GM06990 (cell line): ENCODE measurements at places on chromosomes 1 and 21.

DNA sequence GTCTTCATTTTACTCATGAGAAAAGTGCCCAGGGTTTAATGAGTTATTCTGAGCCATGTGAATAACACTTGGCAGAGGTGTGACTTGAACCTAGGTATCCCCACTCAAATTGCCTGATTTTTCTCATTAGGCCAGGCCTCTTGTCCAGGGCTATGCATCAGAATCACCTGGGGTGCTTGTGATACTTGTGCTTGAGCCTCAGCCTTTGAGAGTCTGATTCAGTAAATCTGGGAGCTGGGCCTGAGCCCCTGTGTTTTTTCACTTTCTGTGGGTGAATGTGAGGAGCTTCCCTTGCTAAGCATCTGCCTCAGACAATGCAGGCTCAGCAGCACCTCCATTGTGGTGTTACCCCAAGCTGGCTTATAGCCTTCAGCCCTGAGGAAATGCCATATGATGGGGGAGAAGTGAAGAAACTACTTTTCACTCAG lies 127.1 kb downstream of the S1PR1 start:
- peak; percentile 40 for DNase-seq

GRCh38 chr1:39698568-39698967 lies 7.3 kb upstream of the HPCAL4 start:
- no peak for DNase-seq

- no peak for DNase-seq
Observed at GRCh38 chr1:231020139-231020601, 19.9 kb downstream of the FAM89A start.

GRCh38 chr1:62384276-62385005 lies 52.4 kb upstream of the USP1 start:
- no peak for DNase-seq

GRCh38 chr1:11541956-11542355 lies 63.0 kb downstream of the DISP3 start:
- DNase-seq: no peak

- no peak for DNase-seq
Observed at GRCh38 chr1:236381565-236382158, 12.4 kb upstream of the EDARADD start.

GRCh38 chr1:152251391-152251790 lies 27.4 kb upstream of the HRNR start:
- no peak for DNase-seq

GRCh38 chr1:159188375-159188788 lies 16.3 kb upstream of the ACKR1 start:
- peak; percentile 56 for DNase-seq

GRCh38 chr1:37656881-37657280 lies 22.2 kb upstream of the RSPO1 start:
- no peak for DNase-seq

DNA sequence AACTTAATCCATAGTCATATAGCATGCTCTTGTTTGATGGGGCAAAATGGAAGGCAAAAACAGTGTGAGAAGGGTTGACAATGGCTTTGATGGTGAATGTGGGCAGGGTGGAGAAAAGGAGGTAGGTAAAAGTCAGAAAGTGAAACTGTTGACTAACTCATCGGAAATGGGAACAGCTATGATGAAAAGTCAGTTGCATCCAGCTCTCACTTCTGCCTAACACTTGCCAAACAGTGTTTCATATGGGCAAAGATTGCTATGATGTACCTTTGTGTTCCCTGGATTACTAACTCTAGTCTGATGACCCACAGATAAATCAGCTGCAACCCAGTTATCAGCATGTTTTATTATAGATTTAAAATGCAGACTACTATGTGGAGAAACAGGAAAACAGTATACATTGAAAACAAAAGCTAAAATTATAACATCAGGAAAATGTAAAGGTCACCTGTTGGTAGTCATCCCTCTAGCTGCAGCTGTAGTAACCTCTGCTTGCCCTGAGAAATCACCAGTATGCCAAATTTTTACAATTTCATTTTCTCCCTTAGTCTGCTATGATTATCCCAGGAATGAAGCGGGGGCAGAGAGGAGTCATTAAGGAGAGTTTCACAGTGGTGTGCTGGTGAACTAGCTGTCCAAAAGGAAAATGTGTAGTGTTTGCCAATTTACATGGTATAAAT lies 11.7 kb downstream of the TNFSF18 start:
- DNase-seq: no peak

DNA sequence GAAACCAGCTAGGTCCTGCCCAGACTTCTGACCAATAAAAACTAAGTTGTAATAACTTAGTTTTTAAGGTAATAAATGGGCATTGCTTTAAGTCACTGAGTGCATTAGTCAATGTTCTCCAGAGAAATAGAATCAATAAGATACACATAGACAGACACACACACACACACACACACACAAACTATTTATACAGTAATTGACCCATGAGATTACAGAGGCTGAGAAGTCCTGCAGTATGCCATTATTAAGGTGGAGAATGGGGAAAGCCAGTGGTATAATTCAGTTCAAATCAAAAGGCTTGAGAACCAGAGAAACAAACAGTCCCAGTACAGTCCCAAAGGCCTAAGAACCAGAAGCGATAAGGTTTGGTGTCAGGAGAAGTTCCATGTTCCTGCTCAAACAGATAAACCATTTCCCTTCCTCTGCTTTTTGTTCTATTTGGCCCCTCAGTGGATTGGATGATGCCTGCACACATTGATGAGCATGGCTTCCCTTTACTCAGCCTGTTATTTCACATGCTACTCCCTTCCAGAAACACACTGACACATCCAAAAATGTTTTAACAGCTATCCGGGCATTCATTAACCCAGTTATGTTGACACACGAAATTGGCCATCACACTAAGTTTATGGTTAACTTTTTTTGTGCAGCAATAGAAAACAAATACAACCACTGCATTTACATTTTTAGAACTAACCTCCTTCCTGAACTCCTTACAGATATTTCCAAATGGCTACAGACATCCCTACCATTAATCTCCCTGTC lies 828.2 kb upstream of the NCAM2 start:
- no peak for DNase-seq

- DNase-seq: no peak
Observed at GRCh38 chr1:227776331-227776771, 39.1 kb upstream of the PRSS38 start.

GRCh38 chr1:118144684-118145083 lies 40.3 kb downstream of the SPAG17 start:
- no peak for DNase-seq

DNA sequence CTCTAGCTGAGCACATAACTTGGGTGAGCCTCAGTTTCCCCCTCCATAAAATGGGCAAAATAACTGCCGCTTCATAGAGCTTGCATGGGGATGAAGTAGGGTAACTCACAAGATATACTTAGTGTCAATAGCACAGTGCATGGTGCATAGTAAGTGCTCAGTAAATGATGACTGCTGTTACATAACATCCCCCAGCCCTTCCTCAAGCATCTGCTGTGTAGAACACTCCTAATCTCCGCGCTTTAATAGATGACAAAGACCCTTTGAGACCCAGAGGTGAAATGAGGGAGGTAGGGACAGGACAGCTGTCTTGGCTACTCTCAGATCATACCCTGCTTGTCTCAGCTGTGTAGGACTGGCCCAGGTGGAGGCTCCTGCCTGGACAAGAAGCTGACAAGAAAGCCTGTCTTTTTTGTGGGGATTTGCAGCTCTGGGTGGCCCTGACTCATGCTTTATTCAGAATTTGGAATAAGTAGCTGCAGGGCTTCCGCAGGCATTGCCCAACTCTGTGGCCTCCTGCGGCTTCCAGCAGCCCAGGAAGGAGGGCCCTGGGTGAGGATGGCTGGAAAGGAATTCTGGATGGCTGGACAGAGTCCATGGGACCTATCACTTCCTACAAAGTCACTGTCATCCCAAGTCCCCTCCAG lies 20.7 kb upstream of the PADI4 start:
- no peak for DNase-seq

GRCh38 chr1:60922304-60922703 lies 160.1 kb upstream of the NFIA start:
- DNase-seq: no peak

DNA sequence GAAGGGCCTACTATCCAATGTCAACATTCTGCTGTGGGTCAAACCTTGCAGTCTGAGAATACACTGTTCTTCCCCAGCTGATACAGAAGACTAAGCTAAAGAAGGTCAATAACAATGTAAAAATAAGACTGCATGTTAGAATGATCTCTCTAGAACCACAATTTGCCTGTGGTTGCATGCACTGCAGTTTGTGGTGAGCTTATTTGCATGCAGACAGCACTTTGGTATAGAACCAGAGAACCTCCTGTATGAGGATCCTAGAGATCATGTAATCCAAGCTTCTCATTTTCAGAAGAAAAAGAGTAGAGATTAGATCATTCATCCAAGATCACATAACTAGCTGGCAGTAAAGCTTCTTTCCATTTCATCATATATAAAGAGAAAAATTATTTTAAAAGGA lies 15.8 kb downstream of the SYNJ1 start:
- peak; percentile 69 for DNase-seq
